Right renal cortex interstitium (tissue), 3 donors: ENCODE measurements at places on chromosomes 16 and 17.

DNA sequence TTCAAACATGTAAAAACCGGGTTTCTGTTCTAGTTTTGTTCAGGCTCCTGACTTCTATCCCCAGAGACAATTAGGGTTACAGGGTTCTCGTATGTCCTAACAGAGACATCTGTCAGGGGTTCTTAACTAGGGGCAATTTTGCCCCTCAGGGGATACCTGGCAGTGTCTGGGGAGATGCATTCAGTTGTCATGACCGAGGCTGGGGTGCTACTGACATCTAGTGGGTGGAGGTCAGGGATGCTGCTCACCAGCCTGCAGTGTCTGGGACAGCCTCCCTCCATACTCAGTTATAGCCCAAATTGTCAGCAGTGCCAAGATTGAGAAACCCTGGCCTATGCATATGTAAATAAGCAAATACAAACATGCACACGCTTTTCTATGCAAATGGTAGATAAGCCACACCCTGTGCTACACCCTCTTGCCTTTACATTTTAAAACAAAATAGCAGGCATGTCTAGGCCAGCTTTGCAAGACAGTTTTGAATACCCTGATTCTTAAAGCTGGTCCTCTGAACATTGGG lies 37.4 kb downstream of the CLEC16A start:
- DNase-seq: no peak

GRCh38 chr16:17557480-17557879 lies 86.7 kb upstream of the XYLT1 start:
- DNase-seq: no peak

DNA sequence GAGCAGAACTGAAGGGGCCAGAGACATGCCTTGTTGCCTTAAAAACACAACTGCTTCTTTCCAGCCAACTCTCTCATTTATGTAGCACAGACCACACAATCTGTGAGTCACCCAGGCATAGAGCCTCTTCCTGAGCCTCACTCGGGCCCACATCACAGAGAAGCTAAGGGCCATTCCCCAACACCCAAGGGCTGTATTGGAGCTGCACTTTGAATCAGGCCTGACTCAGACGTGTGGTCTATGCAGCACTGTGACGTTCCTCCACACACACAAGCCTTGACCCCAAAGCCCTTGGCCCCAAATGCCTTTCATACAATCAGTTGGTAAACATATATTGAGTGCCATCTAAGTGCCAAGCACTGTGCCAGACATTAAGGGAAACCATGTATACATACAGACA lies 308.9 kb upstream of the DYNLRB2 start:
- DNase-seq: no peak

GRCh38 chr16:75461575-75461974 lies 2.9 kb downstream of the TMEM170A start:
- DNase-seq: no peak

GRCh38 chr17:37829592-37830123 lies 84.8 kb upstream of the HNF1B start:
- DNase-seq: no peak

DNA sequence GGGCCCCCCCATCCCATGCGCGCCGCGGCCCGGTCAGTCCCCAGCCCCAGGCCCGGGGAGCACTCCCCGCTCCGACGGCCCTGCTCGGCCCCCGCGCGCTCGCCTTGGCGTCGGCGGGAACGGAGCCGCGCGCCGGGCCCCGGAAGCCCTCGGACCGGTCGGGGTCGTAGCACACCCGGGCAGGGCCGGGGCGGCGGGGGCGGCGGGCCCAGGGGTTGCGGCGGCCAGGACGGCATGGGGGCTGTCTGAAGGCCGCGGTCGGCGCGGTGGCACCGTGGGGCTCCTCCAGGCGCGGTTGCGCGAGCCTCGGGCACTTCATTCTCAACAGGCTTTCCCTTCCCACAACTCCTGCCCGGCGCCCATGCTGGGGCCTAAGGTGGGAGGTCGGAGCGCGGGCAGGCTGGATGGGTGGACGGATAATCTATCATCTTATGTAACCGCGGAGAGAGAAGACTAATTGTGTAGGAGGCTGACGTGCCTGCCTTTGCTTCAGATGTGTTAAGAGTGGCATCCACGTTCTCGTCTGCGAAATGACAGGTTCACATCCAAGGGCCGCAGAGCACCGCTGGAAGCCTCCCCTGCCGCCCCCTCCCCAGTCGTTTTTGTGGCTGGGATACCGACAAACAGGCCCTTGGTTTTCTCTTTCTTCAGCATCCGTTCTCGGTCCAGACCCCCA lies 708 bp downstream of the BAIAP2 start:
- DNase-seq: no peak

DNA sequence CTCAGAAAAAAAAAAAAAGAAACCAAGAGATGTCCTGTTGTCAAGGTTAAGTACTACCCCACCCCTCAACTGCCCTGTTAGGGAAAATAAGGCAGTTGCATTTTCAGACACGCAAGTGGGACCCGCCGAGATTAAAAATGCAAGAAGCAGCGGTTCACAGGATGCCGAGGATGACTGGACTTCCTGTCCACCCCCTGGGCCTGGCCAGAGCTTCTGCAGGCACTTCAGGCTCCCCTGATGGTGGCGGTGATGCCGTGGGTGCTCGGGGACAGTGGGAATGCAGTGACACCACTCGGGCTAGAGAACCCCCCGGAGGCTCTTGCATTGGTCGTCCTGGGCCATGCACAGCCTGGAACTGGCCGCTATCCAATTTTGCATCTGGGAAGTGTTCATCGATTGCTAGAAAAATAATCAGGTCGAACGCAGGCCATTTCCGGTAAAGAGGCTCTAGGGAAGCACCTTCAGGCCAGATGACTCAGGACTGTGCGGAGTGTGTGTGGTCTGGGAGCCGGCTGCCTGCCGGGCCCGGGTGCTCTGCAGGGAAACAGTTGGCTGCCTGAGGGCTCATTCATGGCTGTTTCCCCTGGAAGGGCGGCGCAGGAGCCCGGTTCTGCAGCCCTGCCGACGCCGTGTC lies 13.4 kb upstream of the CRISPLD2 start:
- DNase-seq: no peak

- DNase-seq: no peak
These were observed 1.9 kb downstream of the PHF12 start for GRCh38 chr17:28949185-28950016.

- no peak for DNase-seq
These were observed 5.6 kb upstream of the SHMT1 start for GRCh38 chr17:18368946-18369345.
